Right forelimb (tissue), 1 donor: ENCODE measurements at places on chromosomes 4 and X.

GRCh38 chr4:143713553-143713952 lies 13.1 kb upstream of the FREM3 start:
- DNase-seq = no peak

- DNase-seq = no peak
These were observed 332.9 kb downstream of the PPP3CA start for GRCh38 chr4:101014417-101014816.

DNA sequence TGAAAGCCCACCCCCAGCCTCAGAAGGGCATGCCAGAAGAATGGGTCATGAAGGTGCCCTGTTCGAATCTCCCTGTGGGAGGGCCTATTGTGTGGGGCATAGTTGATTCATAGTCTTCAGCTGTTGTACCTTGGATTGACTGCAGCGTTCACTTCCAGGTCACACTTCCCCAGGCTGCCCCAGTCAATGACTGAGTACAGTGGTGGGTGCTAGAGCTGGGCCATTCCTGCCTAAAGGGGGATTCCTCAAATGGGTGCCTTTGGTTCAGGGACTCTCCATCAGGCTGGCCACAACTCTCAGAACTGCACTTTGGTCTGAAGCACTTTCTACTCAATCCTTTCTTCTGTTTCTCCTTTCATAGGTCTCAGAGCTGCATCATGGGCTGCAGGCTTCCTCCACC lies 35.0 kb upstream of the RASGEF1B start:
- no peak for DNase-seq

DNA sequence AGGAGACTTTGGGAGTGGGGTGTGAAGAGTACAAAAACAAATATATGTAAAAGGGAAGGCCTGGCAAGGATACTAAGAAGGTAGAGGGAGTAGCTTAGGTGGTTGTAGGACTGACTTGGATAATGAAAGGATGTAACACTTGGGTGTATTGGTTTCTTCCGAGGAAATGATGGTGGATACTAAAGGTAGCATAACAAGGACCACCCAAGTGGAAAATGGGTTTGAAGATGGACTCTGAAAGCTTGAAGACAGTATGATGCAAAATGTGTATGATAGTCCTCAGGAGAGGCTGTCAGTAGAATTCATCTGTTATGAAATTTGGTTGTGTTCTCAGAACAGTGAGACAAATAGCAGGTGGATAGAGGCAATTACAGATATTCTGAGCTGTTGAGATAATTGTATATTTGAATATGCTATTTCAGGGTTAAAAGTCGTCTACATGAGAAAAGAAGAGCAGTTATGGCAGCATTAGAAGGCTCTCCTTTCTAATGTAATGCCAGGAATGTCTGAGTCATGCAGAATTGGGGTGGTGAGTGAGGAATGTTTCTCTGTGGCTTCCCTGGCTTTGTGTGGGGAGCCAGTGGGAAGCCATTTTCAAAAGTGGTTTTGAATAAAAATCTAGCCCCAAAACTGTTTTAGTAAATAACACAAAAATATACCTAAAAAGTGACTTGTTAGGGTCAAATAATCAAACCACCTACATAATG lies 75.6 kb downstream of the FHIP1A start:
- DNase-seq = no peak

GRCh38 chr4:181661090-181661489 lies 582.1 kb upstream of the TENM3 start:
- no peak for DNase-seq

DNA sequence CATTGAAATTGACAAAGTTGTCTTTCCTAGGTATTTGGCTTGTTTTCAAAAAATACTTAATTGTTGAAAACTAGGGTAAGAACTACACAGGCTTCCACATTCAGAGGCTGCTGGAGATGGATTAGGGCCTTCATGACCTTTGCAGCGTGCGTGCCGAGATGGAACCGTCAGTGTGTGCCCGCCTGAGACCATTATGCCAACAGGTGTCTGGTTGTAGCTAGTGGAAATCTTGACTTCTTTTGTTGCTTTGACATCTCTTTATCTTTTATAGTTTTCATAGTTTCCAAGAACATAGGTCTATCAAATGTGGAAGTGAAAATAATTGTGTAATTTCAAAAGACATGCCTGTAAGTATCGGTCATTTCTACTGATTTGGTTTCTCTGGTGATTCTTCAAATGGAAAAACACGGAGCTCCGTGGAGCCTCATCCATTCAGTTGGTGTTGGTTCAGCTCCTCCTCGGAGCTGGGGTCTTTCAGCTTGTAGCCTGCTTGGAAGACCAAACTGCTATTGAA lies 38.9 kb upstream of the CLCN4 start:
- no peak for DNase-seq

GRCh38 chrX:139811942-139812629 lies 104.1 kb upstream of the MCF2 start:
- DNase-seq = no peak

GRCh38 chr4:137635108-137635507 lies 102.8 kb upstream of the PCDH18 start:
- no peak for DNase-seq

DNA sequence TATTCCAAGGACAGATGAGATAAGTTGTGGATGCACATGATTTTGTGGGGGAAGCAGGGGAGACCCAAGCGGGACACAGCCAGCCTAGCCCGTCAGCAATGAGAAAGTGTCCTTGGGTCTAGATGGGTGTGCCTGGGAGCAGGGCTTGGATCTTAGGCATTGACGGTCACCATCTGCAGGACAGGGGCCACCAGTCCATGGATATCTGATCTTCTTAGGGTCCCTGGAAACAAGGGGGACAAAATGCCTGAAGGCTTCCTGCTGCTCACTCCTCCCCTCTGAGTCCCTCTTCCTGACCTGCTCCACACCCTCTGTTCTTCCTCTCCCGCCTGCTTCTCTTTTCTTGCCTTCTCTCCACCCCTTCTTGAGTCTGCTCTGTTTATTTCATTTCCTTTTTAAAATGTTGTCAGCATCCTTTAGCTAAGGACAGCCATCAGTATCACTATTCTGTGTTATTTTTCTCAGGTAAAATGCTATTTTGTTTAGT lies 298.4 kb downstream of the RAPGEF2 start:
- no peak for DNase-seq

- peak; percentile 79 for DNase-seq
These were observed 691 bp upstream of the USP46 start for GRCh38 chr4:52659722-52660261.
